ENCODE measurements at places on chromosomes 6 and 20. TPM values are rescaled to one million over a fixed set of nuclear protein-coding genes. Genes with fewer than 3 reads are reported as not detected.

TMEM74B gene
- 2.0 TPM for total RNA-seq

ZNF292 gene
- total RNA-seq, result 52.3 TPM

GRCh38 chr20:50019466-50020256, 36.9 kb downstream of the SNAI1 start:
- no peak for DNase-seq

- no peak for DNase-seq
Measured at GRCh38 chr6:134888316-134888715, 61.6 kb downstream of the ALDH8A1 start.

DNA sequence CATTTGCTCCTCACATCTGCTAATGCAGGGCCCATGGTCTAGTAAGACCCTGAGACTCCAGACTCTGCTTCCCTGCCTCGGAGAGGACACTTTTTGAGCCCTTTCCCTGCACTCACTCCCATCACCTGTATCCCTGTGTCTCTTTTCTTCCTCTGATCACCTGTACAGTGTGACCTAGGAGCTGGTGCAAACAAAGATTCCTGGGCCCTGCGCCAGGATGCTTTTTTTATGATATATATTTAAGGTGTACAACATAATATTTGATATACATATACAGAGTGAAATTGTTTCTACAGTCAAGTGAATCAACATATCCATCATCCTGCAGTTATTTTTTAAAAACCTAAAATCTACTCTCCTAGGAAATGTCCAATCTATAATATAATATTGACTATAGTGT, 355.4 kb downstream of the MAFB start:
- no peak for DNase-seq

DNA sequence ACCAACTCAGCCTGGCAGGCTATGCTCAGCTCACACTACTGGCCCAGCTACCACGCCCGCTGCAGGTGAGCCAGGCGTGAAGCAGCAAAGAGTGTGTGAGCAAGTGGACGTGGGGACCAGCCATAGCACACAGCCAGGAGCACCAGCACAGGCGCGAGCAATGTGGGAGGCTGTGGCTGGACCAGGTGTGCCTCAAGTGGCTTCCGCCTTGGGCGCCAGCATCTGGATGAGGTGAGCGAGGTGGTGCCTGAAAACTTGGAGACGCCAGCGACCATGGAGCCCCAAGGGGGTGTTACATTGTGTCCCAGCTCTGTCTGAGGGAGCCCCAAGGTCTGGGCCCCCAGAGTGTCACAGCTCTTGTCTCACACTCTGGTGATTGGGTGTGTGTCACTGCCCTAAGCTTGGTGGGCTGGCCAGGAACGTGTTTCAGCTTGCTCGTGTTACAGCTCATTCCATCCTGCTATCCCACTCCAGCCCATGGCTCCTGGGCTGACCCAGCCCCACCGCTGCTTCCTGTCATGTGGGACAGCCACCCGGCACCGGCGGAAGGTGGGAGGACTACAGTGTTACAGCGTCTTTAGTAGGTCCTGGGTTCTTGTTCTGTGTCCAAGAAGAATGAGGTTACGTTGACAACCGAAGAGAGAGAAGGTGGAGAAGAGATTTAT, 508.0 kb upstream of the MMS22L start:
- DNase-seq, result no peak

DNA sequence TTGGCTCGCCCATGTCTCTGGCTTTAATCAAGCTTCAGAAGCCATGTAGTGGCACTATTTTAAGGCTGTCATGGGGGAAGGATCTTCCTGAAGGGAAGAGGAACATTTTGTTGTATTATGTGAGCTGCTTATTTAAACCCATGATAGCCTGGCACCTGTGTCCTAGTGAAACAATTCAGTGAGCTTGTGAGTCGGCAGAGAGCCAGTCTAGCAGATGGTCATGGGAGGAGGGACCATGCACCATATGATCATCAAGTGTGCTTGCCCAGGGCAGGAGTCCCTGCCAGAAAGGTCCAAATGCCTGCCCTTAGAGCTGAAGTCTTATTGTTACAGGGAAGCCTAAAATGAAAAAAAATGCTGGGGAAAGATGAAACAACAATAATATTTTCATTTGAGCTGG, 132.9 kb downstream of the PRDM13 start:
- DNase-seq, result no peak

Data from mucosa of gallbladder (tissue), 1 donor.